Ovary (tissue), 10 donors: ENCODE measurements at places on chromosomes 7 and 10. TPM values are rescaled to one million over a fixed set of nuclear protein-coding genes. Genes with fewer than 3 reads are reported as not detected.
A peak's percentile ranks its signal among the peaks of the same experiment; 100 is the strongest.

GRCh38 chr10:68787813-68788212 is 39.5 kb upstream of the STOX1 start:
- H3K36me3 ChIP-seq = no peaks in the 10 kb centered on the region
- H3K4me1 ChIP-seq = no peaks in the 10 kb centered on the region
- H3K27ac ChIP-seq = no peak overlapping the region

GRCh38 chr10:131902211-131902610 is 1.4 kb downstream of the PPP2R2D start:
- no peaks in the 10 kb centered on the region for H3K36me3 ChIP-seq
- no peak for DNase-seq
- H3K27me3 ChIP-seq = no peaks in the 10 kb centered on the region
- H3K27ac ChIP-seq = no peak overlapping the region
- peaks cover 25% of the 10 kb centered on the region for H3K4me1 ChIP-seq
- H3K4me3 ChIP-seq = peak overlapping the region; percentile 70

- no peaks in the 10 kb centered on the region for H3K36me3 ChIP-seq
- DNase-seq = no peak
- no peak overlapping the region for H3K4me3 ChIP-seq
- H3K4me1 ChIP-seq = no peaks in the 10 kb centered on the region
- no peak overlapping the region for H3K27ac ChIP-seq
Measured at GRCh38 chr7:3094701-3095445, 51.2 kb upstream of the CARD11 start.

GRCh38 chr10:17051851-17052250 is 77.8 kb downstream of the CUBN start:
- H3K36me3 ChIP-seq = no peaks in the 10 kb centered on the region
- DNase-seq = no peak
- H3K4me3 ChIP-seq = no peak overlapping the region
- H3K4me1 ChIP-seq = no peaks in the 10 kb centered on the region

GRCh38 chr10:122259075-122259466 is 12.0 kb upstream of the BTBD16 start:
- H3K36me3 ChIP-seq = no peaks in the 10 kb centered on the region
- DNase-seq = no peak
- H3K4me1 ChIP-seq = peaks cover 1% of the 10 kb centered on the region
- H3K27ac ChIP-seq = no peak overlapping the region
- no peak overlapping the region for H3K4me3 ChIP-seq
- no peaks in the 10 kb centered on the region for H3K27me3 ChIP-seq

The TRIL gene
- 2.5 TPM for total RNA-seq
